ENCODE measurements at places on chromosomes 1 and 21.

- DNase-seq: no peak
These were observed 486.5 kb downstream of the SIPA1L2 start for GRCh38 chr1:232143315-232143886.

DNA sequence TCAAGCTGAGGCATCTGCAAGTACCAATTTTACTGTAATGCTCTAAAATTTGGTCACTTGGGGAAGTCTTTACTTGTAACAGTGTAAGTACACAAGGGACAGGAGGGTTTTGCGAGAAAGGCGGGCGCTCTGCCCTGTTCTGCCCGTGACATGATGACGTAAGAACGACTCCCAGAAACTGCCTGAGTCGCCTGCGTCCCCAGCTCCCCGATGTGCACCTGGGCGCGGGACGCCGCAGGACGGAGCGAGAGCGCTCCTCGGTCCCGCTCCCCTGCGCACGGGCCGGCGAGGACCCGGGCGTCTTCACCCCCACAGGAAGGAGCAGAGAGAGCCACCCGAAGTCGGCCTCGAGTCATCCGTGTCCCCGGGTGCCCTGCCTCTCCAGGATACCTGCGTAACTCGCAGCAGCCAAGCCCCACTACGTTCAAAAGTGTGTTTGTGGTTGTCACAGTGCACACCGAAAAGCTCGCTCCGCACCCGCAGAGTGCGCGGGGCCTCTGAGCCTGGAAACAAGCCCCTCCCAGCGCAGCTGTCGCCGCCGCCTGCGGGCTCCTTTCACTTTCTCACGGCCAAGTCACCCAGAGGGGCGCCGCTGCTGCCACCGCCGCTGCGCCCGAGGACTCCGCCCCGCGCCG lies 3.3 kb upstream of the ZBTB18 start:
- no peak for DNase-seq

DNA sequence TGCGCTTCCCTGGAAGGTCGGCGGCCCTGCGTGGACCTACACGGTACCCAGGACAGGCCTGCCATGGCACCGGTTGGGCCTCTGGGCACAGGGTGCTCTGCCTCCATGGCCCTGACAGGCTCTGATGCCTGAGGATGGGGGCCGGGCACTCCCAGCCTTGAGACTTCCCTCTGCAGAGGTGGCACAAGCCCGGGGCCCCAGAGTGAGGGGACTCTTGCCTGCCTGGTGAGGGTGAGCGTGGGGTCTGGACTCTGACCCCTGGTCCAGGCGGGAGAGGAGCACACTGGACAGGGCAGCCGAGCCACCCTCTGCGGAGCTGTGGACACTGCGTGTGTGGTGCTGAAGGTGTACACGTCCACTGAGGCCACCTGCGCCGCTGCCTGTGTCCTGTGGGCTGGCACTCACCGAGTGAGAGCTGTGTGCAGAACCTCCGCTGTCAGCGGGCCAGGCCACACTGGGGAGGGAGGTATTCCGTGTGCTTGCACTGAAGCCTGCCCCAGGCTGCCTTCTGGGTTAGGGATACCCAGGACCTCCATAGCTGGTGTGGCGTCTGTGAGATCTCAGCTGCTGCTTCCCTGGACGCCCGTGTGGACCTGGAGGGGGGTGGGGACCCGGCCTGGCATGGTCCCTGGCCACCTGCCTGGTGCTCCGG lies 10.4 kb downstream of the SKI start:
- DNase-seq: no peak

DNA sequence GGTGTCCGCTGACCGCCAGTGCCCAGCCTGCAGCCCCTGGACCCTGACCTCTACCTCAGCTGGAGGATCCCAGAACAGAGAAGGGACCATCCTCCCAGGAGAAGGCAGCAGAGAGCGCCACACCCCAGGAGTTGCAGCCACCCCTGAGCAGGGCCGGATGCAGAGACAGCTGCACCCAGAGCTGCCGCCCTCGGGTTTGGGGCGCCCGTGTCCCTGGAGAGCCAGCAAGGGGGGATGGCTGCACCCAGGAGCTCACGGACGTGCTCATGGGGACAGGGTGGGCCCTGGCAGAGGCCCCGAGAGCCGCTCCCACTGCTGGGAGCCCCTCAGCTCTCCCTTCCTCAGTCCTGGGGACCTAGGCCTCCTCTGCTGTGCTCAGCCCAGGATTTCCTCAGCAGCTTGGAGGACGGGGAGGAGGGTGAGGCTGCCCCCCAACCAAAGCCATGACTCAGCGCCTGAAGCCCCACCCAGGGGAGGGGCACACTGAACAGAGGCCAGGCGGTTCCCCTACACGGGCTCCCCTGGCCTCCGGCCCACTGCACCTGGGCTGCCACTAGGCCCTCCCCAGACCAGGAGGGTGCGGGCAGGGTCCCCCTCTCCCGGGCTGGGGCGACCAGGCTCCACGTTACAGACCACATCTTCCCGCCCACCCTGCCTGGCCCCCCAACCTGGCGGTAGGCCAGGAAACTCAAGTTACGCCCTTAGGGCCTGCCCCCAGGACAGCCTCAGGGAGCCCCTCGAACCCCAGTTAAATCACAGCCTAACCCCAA lies 2.2 kb downstream of the ACAP3 start:
- DNase-seq: no peak

- DNase-seq: no peak
These were observed 72.1 kb upstream of the DISP3 start for GRCh38 chr1:11406845-11407244.

- no peak for DNase-seq
These were observed 137.8 kb downstream of the BARHL2 start for GRCh38 chr1:90579212-90579802.

DNA sequence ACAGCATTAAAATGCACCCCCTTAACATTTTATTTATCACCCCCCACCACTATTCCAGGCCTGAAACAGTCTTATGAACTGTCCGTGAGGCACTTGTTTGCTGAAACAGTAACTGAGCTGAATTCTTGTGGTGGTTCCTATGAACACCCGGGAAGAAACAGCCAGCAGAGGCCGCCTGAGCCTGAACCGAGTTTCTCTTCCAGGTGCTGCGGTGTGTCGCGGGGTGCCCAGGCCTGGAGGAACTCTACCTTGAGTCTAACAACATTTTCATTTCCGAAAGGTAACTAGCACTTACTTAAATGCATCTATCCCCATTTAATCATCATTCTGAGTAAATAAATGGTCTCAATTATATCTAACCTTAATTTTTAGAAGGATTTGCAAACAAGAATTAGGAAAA lies 66.8 kb downstream of the TBCE start:
- DNase-seq: no peak

- no peak for DNase-seq
These were observed 118.0 kb upstream of the PLPPR4 start for GRCh38 chr1:99146129-99146848.

- no peak for DNase-seq
These were observed 14.3 kb downstream of the RUSC1 start for GRCh38 chr1:155334962-155335361.

GRCh38 chr1:69952676-69953075 lies 252.7 kb downstream of the LRRC40 start:
- DNase-seq: no peak

DNA sequence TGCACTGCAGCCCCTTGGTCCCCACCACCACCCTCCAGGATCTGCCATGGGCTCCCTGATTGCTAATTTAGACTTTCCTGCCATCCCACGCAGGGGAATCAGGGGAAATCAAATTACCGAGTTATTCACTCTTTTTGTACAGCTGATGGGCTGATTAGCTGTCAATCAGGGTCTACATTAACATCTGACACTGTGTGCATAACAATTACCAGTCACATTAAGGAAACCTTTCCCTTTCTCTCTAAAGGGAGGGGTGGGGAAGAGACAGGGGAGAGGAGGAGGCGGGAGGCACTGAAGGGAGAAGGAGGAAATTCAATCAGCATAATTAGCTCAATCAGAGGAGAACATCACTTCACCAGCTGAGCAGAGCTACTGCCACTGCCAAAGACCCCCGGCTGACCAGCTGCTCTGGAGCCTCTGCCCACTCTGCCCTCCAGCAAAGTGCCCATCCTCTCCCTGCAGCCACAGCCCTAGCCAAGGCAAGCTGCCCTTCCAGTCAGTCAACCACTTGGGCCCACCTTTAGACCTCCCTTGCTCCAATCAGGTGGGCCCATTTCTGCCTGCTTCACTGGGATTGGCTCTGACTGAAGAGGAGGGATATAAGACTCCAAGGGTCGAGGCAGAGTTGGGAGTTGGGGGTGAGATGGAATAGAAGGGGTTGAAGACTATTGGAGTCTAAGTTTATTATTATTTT lies 199.3 kb upstream of the ZC3H12A start:
- no peak for DNase-seq

- no peak for DNase-seq
These were observed 124.3 kb upstream of the PDE4B start for GRCh38 chr1:65668368-65668767.

DNA sequence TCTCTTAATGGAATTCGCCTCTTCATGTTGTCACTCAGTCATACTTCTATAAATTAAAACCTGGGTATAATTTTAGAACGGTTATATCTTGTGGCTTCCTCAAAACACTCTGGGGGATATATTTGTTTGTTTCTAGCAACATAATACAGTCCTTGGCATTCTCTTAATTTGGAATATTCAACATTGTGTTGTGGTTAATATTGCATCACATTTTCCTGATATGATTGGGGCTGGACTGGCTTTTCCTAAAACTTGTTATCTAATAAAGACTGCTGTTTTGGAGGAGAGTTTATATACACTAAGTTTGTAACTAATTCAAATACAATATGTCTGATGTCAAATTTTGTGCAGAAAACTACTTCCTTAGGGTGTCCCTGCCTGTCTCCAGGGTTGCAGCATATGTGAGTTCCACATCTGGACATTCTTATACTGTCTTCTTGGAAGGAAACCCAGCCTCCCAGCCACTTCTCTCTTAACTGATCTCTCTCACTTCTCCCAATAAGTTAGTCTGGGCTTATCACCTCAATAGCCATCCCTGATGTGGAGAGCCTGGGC lies 892.6 kb downstream of the MRPL39 start:
- DNase-seq: no peak

GRCh38 chr1:7278045-7278444 lies 492.8 kb downstream of the CAMTA1 start:
- DNase-seq: no peak

GRCh38 chr1:55038552-55038838 lies 853 bp upstream of the PCSK9 start:
- DNase-seq: no peak

DNA sequence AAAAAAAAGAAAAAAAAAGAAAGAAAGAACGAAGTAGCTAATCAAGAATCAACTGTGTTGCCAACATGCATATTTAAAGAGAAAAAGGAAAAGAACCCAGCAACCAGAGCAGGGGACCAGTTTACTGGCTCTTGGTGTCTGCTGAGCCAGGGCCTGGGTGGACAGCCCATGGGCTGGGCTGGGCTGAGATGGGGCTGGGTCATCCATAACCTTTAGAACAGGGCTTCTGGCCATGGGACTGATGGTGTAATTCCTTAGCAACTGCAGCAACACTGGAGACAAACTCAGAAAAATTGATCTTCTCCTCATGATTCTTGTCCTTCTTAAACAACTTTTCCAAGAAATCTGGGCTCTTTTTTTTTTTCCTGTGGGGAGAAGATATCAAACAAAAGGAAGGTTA lies 10.5 kb downstream of the S100A7A start:
- DNase-seq: no peak

DNA sequence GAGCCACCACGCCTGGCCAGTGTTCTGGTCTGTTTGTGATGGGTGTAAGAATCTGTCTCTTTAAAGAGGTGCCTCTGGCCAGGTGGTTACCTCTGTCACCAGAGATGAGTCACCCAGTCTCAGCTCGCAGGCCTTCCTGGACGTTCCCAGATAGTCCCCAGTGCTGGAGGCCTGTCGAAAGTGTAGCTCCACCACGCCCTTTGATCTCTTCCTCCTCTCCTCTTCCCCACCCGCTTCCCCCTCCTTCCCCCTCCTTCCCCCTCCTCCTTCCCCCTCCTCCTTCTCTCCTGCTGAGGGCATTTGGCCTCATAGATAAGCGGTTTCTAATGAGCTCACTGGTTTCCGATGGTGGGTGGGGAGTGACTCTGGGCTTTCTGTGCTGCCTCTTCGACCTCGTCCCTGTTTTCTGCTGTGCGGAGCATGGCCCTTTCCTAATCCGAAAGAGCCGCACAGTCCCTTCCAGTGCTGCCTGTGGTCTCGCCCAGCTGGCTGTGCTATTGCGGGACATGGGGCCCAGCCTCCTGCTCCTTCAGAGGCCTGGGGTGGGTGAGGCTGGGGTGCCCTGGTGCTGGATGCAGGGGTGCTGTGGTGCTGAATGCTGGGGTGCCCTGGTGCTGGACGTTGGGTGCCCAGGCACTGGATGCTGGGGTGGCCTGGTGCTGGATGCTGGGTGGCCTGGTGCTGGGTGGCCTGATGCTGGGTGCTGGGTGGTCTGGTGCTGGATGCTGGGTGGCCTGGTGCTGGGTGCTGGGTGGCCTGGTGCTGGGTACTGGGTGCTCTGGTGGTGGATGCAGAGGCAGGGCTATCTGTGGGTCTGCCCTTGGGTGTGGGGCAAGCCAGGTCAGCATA lies 19.2 kb downstream of the AGPAT3 start:
- DNase-seq: no peak

- no peak for DNase-seq
These were observed 2.0 kb upstream of the B3GALT5 start for GRCh38 chr21:39610703-39611102.

GRCh38 chr1:161962091-161962887 lies 61.4 kb downstream of the OLFML2B start:
- no peak for DNase-seq

DNA sequence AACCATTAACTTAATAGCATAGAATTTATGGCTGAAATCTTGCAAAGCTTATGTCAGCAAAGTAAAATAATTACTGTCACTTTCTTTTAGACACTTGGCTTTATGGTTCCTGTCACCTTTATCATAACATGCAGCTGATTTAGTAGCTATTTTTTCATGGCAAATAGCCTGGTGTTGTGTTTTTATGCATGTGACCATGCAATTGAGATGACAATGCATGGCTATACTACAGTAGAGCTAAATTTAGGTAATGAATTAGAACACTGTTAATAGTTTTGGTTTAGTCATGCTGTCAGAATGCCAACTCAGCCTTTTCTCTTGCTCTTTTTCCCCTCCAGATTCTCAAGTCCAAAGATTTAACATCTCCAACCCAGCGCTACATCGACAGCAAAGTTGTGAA lies 88.6 kb downstream of the TGFB2 start:
- no peak for DNase-seq

GRCh38 chr1:174206148-174206836 lies 47.0 kb downstream of the RABGAP1L start:
- no peak for DNase-seq

GRCh38 chr1:198259333-198260074 lies 102.7 kb downstream of the NEK7 start:
- no peak for DNase-seq

DNA sequence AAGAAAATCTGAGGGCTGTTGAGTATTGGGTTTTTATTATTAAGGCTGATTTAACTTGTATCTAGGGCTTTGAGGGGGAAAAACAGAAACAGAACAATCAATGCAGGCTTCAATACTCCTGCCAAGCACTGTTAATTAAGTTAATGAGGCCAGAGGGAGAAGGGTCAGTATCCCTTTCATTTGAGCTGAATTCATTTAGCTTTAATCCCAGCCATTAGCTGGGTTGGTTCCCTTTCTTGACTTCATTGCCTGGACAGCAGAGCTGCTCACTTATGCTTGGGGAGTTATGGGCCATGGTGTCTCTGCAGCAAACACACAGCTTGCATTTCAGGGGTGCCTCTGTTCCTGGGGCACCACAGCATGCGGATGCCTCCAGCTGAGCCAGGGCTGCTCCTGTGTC lies 16.3 kb downstream of the TLR5 start:
- DNase-seq: no peak

GRCh38 chr1:219621047-219621786 lies 8.3 kb upstream of the ZC3H11B start:
- no peak for DNase-seq
